ENCODE measurements at places on chromosomes 6 and 20. TPM values are rescaled to one million over a fixed set of nuclear protein-coding genes. Genes with fewer than 3 reads are reported as not detected.

The PLA2G7 gene
- not detected for total RNA-seq

The CLPSL2 gene
- total RNA-seq: not detected

The PPIL1 gene
- 38.5 TPM for total RNA-seq

The AVP gene
- total RNA-seq: not detected

The SYNCRIP gene
- total RNA-seq: 138 TPM

The GNAS gene
- total RNA-seq: 692 TPM

The ZNF133 gene
- 7.5 TPM for total RNA-seq

The EPPIN gene
- not detected for total RNA-seq

The BTBD3 gene
- total RNA-seq: 1.9 TPM

All from activated CD4-positive, alpha-beta memory T cell treated with anti-CD3 and anti-CD28 coated beads for 36 hours (primary cell).